ENCODE measurements at places on chromosomes 6 and 20.

DNA sequence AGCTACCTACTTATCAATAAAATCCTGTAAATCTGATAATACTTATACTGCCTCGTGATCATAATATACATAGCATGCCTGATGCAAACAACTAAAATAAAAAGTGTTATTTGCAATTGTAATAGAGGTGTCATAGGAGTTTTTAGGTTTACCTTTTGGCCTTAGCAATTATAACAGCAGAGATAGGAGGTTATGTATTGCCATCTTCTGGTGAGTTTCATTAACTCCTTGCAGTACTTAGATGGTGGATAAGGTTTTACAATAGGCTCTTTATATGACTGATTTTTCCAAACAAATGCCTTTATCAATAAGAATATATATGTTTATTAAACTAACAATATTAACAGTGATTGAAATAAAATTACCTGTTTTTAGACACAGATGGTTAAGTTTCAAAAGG, 27.8 kb upstream of the MYCT1 start:
- no peak for DNase-seq

GRCh38 chr20:45257161-45257560, 2.8 kb upstream of the SLPI start:
- no peak for DNase-seq

- DNase-seq, result no peak
These were observed 747.3 kb downstream of the COL12A1 start for GRCh38 chr6:74458536-74458935.

- no peak for DNase-seq
These were observed 18.4 kb downstream of the PKIG start for GRCh38 chr20:44600758-44601201.

- no peak for DNase-seq
These were observed 23.4 kb downstream of the CASP8AP2 start for GRCh38 chr6:89853068-89853467.

- DNase-seq, result no peak
These were observed 479.1 kb upstream of the FLRT3 start for GRCh38 chr20:14816471-14816870.

DNA sequence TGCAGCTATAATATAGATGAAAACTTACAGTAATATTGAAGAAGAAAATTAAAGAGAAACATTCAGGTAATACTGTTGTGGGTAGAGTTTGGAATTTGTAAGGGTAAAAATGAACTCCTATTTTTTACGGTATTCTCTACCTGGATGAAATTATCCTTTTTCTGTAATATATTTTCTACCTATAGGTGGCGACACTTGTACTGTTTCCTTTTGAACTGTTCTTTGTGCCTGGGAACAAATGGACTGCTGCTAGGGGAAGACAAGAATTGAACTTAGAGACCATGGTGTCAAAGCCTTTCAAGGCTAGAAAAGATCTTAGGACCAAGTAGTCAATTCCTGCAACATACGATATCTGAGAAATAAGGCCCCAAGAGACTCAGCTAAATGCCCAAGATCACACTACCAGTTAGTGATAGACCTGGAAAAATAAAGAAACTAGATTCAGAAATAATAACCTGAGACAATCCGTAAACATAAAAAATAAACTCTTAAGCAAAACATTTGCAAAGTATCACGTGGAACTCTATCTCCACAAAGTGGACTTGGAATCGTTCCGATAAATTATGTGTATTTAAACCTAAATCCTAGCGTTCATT, 383.8 kb downstream of the TFAP2A start:
- DNase-seq, result no peak

GRCh38 chr6:78300885-78301284, 566.5 kb upstream of the IRAK1BP1 start:
- DNase-seq, result no peak

- no peak for DNase-seq
These were observed 198.9 kb downstream of the TSHZ2 start for GRCh38 chr20:53171065-53171464.

- DNase-seq, result no peak
These were observed 45.2 kb upstream of the CST5 start for GRCh38 chr20:23924751-23925150.

All from stimulated activated CD4-positive, alpha-beta T cell treated with anti-CD3 and anti-CD28 coated beads, TNF-alpha, amount 100 ng/mL, for 1 hour (primary cell).